ENCODE measurements at places on chromosomes 1 and 21.

- DNase-seq, result no peak
Observed at GRCh38 chr1:239819096-239819495, 272.6 kb upstream of the FMN2 start.

DNA sequence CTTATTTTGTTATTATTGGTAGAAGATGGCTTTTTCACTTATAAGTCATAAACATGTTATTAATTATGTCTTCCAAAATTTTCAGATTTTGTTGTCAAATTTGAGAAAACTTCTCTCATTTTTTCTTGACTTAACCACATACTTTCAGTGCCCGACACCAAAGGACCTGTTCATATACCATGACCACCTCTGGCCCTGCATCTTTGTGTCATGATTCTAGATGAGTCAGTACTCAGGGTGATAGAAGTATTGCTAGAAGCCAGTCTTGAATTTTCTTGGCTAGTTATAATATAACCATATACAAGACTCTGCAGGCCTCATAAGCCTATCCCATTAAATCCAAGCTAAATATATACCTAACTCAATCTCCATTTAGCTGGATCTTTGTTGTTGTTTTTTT, 35.4 kb upstream of the DPH5 start:
- DNase-seq, result no peak

- no peak for DNase-seq
Observed at GRCh38 chr1:198678301-198678836, 39.5 kb downstream of the PTPRC start.

GRCh38 chr1:9787702-9788101, 36.1 kb downstream of the CLSTN1 start:
- DNase-seq, result no peak

DNA sequence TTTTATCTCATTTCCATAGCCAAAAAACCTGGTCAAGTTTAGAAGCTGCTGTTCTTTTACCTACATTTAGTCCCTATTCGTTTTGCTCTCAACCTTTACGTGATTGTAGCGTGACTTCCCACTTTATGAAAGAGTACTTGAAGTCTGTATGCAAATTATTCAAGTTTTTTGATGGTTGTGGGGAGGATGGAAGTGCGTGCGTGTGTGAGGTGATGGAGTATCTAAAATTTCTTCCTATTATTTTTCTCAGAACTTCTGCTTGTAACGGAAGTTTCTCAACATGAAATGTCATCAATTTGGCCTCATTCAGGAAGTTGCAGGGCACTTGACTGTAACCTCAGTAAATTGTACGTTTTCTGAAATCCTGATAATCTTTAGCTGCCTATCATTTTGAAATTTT, 64.0 kb downstream of the SAMSN1 start:
- no peak for DNase-seq

DNA sequence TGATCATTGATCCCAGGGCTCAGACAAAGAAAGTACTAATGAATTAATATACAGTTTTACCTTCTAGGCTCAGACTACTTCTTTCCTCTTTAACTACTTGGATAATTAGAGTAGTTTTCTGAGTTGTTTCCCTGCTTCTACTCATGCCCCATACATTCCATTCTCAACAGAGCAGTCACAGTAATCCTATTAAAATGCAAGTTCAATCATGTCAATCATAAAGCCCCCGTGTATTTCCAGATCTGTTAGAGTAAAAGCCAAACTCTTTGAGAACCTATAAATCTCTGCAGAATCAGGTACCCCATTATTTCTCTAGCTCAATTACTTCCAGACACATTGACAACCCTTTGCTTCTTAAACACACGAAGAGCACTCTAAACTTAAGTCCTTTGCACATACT, 242.1 kb upstream of the PRMT6 start:
- no peak for DNase-seq

DNA sequence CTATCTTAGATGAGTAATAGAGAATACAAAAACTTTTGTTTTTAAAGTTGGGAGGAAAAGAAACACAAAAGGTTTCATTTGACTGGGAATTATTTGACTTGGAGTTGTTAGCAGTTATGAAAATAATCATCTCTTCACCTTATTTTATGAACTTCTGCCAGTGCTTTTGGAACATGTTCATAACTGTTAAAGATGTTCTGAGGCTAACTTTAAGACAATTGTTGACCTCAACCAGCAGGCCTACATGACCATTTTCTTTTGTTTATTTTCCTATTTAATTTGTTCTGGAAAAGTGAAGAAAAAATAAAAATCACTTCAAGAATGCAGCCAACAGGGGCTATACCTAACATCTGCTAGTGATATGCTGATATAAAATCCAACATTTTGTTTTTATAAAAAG, 37.4 kb downstream of the JAM2 start:
- no peak for DNase-seq

- no peak for DNase-seq
Observed at GRCh38 chr1:12548279-12548972, 69.6 kb downstream of the DHRS3 start.

- no peak for DNase-seq
Observed at GRCh38 chr1:91609551-91609950, 108.9 kb downstream of the CDC7 start.

DNA sequence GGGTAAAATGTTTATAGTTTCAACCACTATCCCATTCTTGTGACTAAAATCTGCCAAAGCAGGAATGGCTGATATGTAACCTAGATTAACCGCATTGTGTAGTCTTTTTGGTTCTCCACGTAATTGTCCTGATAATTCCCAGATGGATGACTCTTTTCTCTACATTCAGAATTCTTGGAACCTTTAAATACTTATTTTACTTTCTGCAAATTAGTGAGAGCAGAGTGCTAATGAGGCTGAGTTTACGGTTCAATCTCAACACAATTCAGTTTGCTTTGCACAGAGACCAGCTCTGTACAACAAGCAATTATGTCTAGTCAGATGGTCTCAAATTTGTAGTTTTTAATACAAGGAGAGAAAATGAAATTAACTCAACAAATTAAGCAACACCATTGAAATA, 9.1 kb downstream of the CRB1 start:
- no peak for DNase-seq

- DNase-seq, result no peak
Observed at GRCh38 chr1:244424649-244425334, 26.9 kb downstream of the ADSS2 start.

DNA sequence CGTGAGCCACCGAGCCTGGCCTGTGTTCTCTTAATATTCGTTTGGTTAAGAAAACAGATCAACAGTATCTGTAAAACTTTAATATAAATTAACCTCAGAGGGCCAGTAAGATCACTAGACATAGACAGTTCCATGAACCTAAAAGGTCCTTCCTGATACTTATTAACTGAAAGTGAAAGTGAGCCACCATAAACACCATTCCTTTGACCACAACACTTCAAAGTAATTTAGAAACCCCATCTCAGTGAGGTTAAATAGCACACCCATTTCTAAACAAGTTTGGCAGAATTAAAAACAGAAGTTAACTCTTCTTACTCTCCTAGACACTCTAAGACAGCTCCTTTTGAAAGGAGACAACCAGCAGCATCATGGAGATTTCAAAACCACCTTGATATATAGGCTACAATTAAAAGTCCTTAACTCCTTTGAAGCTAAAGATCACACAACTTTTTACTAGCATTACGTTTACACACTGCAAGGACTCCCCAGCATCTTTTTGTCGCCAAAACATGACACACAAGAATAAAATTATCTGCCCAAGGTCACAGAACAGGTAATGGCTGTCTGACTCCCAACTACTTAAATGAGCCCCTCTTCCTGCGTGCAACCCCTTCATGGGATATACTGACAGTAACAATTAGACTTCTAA, 2.2 kb downstream of the RNF19B start:
- DNase-seq, result no peak

GRCh38 chr1:160855181-160855981, 7.3 kb downstream of the CD244 start:
- no peak for DNase-seq

- DNase-seq, result no peak
Observed at GRCh38 chr1:42684139-42684538, 1.9 kb downstream of the YBX1 start.

GRCh38 chr1:161260376-161261260, 2.1 kb downstream of the PCP4L1 start:
- DNase-seq, result no peak

- DNase-seq, result no peak
Observed at GRCh38 chr1:41623736-41624135, 139.3 kb upstream of the EDN2 start.

GRCh38 chr1:64984106-64984505, 17.8 kb upstream of the JAK1 start:
- no peak for DNase-seq

DNA sequence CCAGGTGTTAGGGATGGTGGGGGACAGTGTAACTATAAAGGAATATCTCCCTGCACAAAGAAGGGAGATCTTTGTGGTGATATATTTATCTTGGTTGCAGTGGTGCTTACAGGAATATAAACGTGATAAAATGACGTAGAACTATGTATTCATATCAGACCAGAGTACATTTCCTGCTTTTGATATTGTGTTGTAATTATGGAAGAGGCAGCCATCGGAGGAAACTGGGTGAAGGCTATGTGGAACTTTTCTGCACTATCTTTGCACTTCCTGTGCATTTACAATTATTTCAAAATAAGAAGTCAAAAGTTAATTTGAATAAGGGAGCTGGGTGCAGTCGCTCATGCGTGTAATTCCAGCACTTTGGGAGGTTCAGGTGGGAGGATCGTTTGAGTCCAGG, 37.6 kb downstream of the NDUFS5 start:
- DNase-seq, result no peak

- DNase-seq, result no peak
Observed at GRCh38 chr1:175478217-175478616, 265.2 kb downstream of the TNR start.

DNA sequence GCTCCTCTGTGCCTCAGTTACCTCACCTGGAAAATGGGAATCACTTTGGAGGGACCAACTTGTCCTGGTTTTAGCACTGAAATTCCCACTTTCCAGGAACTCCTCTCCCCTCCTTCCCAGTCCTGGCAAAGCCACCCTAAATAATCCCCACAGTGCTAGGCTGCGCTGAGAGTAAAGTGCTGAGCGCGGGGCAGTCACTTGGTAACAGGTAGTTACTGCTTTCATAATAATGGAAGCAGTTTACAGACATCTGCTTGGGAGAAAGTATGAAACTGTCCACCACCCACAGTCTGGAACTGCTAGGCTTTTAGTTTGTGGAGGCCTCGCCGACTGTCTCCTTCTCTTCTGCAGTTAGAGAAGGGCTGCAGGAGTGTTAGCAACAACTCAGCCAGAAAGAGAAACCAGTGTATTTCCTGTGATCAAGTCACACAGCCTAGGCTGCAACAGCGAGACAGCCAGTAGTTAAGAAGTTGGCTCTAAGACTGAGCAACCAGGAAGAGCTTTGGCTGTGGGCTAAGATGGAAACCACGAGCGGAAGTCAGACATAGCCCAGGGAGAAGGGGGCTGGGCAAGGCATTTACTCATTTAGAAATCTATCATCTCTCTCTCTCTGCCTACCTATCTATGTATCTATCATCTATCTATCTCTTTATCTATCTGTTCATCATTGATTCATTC, 30.8 kb upstream of the ABCG1 start:
- no peak for DNase-seq

GRCh38 chr1:153485863-153486262, 25.4 kb upstream of the S100A7 start:
- DNase-seq, result no peak

- no peak for DNase-seq
Observed at GRCh38 chr1:100875228-100875627, 19.4 kb downstream of the EXTL2 start.

DNA sequence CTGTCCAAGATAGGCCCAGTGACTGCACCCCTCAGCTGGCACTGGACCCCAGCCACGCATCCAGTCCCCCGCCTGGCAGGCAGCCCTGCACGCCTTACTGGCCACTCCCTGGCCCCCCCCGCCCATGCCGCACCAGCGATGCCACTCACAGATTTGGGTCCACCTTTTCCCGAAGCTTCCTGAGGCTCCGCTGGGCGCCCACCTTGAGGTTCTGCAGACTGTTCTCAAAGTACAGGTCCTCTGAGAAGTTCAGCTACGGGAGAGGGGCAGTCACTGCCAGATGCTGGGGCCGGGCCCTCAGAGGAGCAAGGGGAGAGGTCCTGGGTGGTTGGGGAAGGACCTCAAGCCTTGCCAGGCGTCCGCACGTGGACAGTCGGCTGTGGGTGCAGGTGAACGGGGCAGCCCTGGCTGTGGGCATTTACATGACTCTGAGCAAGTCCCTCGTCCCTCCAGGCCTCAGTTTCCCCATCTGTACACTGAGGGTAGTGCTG, 8.1 kb downstream of the PRXL2B start:
- DNase-seq, result no peak

GRCh38 chr1:208013210-208013609, 102.3 kb upstream of the CD34 start:
- DNase-seq, result peak; percentile 41

DNA sequence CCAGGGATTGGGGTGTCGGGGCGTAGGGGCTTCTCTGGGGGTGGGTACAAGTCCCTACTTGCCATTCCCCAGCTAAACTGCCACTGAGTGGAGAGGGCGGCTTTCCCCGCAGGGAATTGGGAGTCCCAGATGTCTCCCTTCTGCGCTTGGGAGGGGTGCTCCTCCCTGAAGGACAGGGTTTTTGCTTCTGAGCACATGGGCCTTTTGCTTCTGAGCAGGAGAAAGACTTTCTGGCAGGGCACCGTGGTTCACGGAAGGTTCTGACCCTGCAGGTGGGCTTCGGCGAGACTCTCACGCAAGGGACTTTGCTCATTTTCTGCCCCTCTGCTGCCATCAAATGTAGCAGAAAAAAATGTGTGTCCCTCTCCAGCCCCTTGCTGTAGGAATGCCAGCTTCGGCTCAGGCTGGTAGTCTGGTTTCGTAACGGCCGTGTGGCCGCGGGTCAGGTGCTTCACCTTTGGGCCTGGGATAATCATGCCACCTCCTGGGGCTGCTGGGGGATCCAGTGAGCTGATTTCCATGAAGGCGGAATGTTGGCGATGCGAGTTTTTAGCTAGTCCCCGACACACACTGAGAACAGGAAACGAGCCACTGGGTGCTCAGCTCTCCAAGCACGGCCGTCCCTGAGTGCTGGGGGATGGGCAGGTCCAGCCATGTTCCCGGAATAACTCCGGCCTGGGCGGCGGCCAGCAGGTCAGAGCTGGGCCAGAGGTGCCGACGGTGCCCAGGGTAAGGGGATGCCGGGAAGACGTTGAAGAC, 364.0 kb downstream of the CAMTA1 start:
- DNase-seq, result no peak

GRCh38 chr1:10471411-10472219, 714 bp downstream of the DFFA start:
- no peak for DNase-seq

DNA sequence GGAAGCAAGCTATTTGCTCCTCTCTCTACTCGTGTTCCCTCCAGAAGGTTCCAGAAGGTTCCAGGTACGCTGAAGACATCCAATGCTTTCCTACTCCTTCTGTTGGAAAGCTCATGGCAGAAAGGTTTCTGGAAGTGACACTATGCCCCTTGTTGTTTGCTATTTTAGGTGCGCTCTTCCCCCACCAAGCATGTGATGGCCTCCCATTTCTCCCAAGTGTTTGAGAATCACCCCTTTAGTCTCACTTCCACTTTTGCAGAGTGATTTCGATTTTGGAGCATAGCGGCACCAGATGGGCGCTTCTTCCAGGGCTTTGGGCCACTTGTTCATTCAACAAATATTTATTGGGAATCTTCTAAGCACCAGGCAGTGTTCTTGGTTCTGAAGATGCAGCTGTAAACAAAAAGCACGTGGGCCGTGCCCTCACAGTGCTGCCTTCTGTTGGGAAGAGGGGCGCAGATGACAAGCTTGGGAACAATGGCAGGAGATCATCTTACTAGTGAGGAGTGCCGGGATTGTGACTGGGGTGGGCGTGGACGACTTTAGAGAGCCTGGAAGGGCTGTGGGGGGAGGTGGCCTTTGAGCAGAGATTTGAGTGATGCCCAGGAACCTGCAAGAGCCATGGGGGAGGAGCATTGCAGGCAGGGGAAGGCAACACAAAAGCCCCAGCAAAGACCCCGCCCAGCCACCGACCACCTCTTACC, 43.0 kb upstream of the TARDBP start:
- no peak for DNase-seq
